ENCODE measurements at places on chromosomes 11 and 22.

GRCh38 chr11:72897506-72897905 lies 83.3 kb downstream of the ATG16L2 start:
- no peak for DNase-seq

GRCh38 chr11:59069087-59069486 lies 17.0 kb upstream of the GLYATL1B start:
- DNase-seq: no peak

- DNase-seq: no peak
Measured at GRCh38 chr11:61881397-61881796, 9.9 kb downstream of the FADS3 start.

DNA sequence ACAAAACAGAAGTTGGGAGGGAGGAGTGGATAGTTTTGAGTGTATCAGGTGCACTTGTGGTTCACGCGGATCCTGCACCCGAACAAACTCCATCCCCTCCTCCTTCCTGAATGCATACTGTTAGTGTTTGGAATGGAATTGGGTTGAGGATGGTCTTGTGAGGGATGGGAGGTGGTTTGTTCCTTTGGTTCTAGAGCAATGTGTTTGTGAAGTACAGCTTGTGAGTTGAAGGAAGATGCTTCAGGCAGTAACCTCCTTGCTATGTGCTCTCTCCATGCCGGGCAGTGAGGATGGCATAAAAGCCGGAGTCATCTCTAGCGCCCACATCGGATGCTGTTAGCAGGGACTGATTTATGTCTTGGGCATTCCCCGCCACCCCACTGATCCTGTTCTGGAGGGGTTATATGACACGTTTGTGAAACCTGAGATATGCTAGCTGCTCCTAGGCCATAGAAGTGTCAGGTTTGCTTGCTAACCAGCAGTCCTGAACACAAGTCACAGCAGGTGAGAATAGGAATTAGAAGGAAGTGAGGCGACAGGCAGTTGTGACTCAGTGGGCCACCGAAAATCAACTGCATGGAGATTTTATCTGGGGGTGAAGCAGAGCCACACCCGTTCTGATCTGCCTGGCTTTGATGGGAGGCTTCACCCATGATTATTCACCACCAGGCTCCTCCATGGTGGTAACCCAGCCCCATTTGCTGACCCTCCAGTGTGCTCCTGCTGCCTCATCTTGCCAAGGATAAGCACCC lies 2.2 kb downstream of the BCR start:
- DNase-seq: no peak

DNA sequence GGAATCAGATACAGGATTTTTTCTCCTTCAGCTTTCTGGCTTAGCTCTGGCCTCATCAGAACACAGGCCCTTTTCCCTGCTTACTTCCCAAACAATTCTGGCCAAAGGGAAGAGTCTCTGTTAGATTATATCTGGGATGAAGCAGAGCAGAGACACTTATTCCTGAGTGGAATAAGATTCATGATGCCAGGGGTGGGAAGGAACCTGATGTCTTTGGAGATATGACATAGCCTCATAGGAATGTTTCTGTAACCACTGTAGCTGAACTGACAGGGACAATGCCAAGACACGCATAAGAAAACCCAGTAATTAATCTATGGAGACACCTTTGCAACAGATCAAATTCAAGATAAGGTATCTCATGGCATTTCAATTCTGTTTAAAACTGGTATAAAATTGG lies 177.1 kb upstream of the RAG2 start:
- DNase-seq: no peak

DNA sequence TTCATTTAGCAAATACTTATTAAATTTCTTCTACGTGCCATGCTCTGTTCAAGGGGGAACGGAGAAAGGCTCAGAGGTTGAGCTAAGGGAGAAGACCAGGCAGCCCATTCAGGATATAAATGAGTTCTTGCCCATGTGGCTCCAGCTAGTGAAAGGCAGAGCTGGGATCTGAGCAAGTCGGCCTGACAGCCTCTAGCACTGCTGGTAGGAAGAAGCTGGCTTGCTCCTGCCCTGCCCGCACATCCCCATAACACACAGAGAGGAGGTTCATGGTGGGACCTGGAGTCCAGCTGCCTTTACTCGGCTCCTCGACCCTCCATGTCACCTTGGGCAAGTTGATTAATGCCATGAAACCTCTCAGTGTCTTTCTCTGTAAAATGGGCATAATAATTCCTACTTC lies 2.0 kb downstream of the SLC15A3 start:
- no peak for DNase-seq
